Aorta (tissue), 5 donors: ENCODE measurements at places on chromosomes 5 and 9. TPM values are rescaled to one million over a fixed set of nuclear protein-coding genes. Genes with fewer than 3 reads are reported as not detected.

The DIPK1B gene
- total RNA-seq, result 7.3 TPM

The TRIM7 gene
- 3.0 TPM for total RNA-seq

GRCh38 chr9:129834489-129835127, 467 bp downstream of the C9orf78 start:
- DNase-seq, result no peak

DNA sequence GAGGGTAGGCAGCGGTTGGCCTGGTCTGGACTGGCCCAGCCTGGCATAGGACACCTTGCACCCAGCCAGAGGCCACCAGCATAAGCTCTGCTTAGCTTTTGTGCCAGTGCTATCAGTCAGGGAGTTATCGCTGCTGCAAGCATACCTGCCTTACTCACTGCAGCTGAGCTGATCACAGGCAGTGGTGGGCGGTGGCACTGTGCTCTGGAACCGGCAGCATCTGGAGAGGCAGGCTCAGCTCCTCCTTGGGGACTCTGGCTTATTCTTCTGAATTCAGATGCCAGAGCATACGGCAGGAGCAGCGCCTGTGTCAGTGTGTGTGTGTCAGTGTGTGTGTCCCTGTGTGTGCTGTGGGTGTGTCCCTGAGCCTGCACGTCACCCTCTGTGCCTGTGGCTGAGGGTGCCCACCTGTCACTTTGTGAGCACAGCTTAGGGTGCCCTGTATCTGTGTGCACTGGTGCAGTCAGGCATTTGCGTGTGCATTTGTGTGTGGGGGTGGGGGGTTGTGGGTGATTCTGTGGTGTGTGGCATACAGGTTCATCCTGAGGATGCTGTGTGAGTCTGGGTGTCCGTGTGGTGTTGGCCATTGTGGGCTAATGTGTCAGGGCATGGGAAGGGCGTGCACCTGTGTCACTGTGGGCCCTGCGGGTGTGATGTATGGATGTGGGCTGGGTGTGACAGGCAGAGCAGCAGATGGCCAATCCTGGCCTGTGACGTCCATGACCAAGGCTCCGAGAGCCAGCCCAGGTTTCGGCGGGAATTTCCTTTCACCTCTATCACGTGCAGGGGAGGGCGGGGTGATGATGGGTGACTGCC, 23.5 kb downstream of the LMX1B start:
- no peak for DNase-seq

DNA sequence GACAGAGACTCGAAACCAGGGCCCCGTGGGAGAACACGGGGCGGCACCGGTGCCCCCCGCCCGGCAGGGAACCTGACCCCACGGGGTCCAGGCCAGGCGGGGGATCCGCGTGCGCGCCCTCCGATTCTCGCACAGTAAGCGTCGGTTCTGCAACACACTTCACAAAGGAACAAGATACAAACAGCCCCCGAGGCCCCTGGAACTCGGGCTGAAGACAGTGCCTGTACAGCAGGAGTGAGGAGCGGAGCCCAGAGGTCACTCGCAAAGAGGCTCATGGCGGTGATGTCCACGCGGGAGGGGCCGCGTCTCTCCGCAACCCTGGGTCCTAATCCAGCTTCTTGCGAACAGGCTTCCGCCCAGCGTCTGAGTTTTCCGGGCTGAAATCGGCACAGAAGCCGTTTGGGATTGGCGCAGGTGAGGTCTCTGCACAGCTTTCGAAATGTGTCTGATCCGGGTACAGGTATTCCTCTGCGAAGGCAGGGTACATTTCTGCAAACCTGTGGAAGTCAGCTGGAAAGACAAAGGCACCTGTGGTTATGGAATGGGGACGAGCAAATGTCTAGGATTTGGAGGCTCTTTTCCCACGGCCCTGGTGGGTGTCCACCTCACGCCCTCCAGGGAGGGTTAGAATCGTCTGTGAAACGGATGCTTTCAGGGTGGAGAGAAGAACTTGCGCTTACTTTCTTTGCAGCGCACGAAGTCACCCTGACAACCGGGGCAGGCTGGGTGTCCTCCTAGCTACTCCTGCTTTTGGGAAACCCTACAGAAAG, 18.3 kb upstream of the SLC6A3 start:
- DNase-seq, result peak; percentile 48

- DNase-seq, result no peak
These were observed 185.3 kb downstream of the MAPKAP1 start for GRCh38 chr9:125521462-125522327.

- no peak for DNase-seq
These were observed 2.8 kb upstream of the PPP1R26 start for GRCh38 chr9:135476561-135477355.

DNA sequence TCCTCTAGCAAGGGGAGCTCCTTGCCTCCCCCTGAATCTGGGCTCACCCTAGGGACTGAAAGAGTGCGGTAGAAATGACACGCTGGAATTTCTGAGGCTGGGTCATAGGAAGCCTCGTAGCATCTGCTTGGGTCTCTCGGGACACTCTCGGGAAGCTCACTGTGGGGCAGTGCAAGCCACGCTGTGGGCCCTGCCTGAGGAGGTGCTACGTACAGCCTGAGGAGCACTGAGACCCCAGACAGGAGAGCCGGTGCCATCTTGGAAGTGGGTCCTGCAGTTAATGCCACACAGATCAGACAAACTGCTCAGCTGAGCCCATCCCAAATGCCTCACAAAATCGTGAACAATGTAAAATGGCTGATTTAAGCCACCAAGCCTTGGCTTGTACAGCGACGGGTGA, 1.8 kb downstream of the MRPL36 start:
- DNase-seq, result peak; percentile 19

DNA sequence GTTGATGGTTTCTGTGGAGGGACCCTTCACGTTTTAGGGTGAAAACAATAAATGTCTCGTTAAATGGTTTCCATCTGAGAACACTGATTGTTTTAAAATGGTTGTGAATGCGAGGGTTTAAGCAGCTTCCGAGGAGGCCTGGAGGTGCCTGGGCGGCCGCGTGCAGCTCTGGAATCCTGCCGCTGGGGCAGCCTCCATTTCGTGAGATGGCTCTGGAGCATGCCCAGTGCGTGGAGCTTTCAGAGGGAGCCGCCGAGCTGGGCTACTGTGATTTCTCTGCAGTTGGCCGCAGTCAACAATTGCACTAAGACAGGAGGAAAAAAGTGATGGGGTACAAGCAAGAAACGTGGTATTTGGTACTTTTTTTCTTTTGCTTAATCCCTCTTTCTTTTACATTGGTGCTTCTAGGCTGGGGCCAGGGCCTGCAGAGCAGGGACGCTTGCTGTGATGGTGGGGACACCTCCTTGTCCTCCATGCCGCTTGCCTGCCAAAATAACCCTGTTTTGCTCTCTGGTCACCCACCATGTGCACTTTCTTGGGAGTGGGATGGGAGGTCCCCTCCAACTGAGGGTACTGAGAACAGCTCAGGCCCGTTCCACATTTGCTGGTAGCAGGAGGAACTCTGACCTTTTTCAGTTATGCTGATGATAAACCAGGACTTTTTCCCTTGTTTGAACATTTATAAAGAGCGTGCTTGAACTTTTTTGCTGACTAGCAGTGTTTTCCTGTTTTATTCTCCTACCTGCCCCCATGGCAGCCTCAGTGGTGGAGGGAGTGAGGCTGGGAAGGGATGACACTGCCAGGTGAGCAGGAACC, 47.1 kb downstream of the EHMT1 start:
- DNase-seq, result peak; percentile 13

DNA sequence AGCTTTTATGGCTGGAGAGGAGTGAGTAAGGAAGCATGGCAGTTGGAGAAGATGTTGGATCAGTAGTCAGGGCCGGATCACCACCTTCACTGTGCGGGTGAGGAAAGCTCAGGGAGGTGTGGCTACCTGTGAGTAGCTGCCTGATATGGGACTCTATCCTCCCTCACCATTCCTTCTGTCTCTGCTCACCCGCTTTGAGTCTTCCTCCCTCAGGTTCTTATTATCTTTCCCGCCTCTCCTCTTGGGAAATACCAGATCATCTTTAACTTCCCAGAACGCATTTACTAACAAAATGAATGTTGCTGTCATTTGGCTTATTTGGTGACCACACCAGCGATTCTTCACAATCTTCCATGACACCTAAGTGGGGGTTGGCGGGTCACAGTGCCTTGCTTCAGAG, 140.7 kb upstream of the GPR151 start:
- no peak for DNase-seq

DNA sequence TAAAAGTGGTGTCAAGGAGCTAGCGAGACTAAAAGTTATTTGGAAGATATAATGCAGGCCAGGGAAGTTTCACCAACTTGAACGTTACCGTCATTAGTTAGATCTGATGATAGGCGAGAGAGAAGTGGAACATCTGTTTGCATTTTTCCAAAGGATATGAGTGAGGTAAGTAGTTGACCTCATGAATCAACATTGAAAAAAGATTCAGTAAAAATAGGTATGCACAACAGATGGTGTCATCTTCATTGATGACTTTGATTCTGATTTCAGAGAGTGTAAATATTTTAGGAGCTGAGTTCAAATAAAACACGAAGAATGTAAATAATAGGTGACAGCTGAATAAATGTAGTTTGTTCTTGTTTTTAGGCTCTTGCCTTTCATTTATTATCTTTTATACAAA, 998.9 kb upstream of the CDH6 start:
- DNase-seq, result no peak

- no peak for DNase-seq
These were observed 37.9 kb downstream of the LURAP1L start for GRCh38 chr9:12812710-12813109.
